H7 (cell line): ENCODE measurements at places on chromosomes 3 and 15. TPM values are rescaled to one million over a fixed set of nuclear protein-coding genes. Genes with fewer than 3 reads are reported as not detected.

Gene TNFAIP8L3
- total RNA-seq, result 0.28 and 0.41 TPM in 2 replicates

Gene ADGRG7
- not detected in 2 replicates for total RNA-seq

Gene DUOXA2
- not detected in 2 replicates for total RNA-seq

Gene DET1
- 7.7 and 8.2 TPM in 2 replicates for total RNA-seq

Gene HYAL1
- 5.4 and 8.2 TPM in 2 replicates for total RNA-seq

Gene TRANK1
- total RNA-seq, result 0.52 and 0.62 TPM in 2 replicates

Gene HDGFL3
- total RNA-seq, result 39.0 and 68.0 TPM in 2 replicates

Gene TMEM207
- total RNA-seq, result not detected in 2 replicates
